ENCODE measurements at places on chromosomes 3 and 15.

DNA sequence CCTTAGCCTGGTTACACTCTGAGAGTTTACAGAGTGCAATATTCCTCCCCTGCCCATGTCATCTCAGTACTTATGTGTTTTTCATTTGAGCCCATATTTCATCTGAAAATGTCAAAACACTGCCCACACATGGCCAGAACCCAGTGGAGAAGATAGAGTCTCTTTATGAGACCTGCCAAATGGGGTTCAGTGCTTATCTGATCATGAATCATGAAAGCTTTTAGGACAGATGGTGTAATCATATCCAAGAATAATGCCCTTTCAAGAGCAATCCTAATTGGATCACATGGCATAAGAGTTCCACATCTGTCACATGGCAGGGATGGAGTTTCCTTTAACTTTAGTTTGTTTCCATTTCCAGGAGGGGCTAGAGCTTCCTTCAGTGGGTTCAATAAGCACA lies 77.2 kb upstream of the AGBL1 start:
- no peak for DNase-seq

- no peak for DNase-seq
Measured at GRCh38 chr3:185215873-185216606, 37.8 kb downstream of the EHHADH start.

DNA sequence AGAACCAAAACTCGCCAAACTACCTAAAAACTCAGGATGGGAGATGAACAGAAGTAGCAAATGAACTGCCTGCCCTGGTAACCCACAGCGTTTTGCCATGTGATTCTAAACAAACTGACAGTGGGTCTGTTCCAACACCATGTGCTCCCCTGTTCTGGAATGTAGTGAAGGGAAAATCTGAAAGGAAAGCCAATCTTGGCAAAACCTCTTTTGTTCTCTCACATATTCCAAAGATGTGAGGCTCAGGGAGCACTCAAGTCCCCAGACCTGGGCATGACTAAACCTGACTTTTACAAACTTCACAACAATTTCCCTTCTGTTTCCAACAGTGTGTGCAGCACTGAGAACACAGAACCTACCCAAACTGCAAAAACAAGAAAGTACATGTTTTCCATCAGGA lies 116.1 kb downstream of the IMPG2 start:
- no peak for DNase-seq

DNA sequence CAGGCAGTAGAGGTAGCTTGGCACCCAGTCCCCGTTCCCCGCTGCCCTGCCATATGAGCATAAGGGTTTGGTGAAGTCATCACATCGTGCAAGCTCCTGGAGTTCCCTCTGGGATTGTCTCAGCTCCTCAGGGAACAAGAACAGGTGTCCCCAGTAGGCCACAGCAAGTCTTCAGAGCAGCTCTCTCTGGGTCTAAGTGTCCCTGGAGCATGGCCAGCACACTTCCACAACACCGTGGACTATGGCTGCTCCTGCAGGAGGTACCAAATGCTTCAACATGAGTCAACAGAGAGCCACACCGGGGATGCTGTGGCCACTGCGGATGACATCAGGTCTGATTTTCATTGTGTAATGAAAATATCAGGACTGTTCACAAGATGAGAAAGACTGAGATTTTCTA lies 23.1 kb downstream of the ABHD6 start:
- no peak for DNase-seq

GRCh38 chr3:42923606-42924005 lies 17.7 kb downstream of the ZNF662 start:
- DNase-seq = no peak

- DNase-seq = no peak
Measured at GRCh38 chr15:67253549-67254237, 768 bp downstream of the AAGAB start.

GRCh38 chr3:84082726-84083125 lies 876.1 kb upstream of the CADM2 start:
- no peak for DNase-seq

GRCh38 chr15:68309024-68309423 lies 31.5 kb downstream of the FEM1B start:
- DNase-seq = no peak
